Stimulated activated CD8-positive, alpha-beta memory T cell treated with anti-CD3 and anti-CD28 coated beads, Interleukin-12 subunit alpha, Interleukin-12 subunit beta, amount 100 ng/mL, for 1 hour (primary cell): ENCODE measurements at places on chromosomes 1 and 21.

DNA sequence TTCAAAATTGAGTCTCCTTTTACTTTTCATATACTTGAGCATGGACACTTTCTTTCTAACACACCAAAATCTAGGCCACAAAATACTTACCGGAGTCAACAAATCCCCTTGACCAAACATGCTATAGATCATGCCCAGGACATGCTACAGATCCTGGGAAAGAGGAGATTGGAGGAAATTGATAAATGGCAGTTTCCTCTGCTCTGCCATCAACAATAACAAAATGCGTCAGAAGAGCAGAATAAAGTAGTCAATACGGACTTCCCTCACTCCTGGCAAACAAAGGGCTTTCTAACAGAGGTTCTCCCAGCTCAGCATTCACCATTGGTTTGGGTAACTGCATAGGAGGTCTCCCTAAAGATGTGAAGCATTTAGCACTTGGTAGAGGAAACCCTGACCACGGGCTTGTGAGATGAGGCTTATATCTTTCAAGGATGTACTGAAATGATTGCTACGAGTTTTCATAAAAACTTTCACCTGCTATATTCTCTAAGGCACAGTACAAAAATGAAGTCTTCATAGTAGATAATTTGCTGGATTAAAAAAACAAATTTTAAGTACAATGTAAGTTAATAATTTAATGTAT is 283.8 kb upstream of the RUNX1 start:
- DNase-seq = no peak

- no peak for DNase-seq
These were observed 276.0 kb upstream of the PLD5 start for GRCh38 chr1:242800521-242800920.

DNA sequence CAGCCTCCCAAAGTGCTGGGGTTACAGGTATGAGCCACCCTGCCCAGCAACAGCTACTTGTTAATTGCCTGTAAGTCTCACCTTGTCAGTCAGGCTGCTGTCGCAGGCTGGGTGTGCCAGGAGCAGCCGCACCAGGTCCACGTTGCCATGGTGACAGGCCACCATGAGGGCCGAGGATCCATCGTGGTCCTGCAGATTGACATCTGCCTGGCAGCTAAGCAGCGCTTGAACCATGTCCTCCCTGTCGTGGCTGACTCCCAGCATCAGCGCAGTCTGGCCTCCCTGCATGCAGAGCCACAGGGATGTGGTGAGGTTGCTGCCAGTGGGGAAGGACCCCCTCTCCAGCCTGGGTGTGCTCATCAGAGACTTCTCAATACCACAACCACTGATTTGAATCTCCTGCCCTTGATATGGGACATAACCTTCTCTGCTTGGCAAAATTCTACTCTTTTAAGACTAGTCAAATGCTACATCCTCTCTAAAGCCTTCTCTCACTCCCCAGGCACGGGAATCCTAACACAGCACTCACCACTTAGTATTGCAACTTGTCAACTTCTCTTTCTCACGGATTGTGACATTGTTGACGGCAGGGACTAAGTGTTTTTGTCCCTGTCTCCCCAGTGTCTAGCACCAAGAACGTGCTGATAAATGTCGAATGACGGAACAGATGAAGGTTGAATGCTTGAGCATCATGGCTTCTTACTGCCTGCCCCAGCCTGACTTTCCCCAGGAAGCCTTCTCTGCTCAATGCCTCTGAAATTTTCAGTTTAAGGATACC is 52.9 kb downstream of the L1TD1 start:
- DNase-seq = no peak

GRCh38 chr1:186679924-186680244 is 339 bp downstream of the PTGS2 start:
- no peak for DNase-seq

GRCh38 chr1:8580566-8580965 is 236.9 kb downstream of the RERE start:
- DNase-seq = no peak

- no peak for DNase-seq
These were observed 112.5 kb upstream of the GFI1 start for GRCh38 chr1:92599184-92599583.

DNA sequence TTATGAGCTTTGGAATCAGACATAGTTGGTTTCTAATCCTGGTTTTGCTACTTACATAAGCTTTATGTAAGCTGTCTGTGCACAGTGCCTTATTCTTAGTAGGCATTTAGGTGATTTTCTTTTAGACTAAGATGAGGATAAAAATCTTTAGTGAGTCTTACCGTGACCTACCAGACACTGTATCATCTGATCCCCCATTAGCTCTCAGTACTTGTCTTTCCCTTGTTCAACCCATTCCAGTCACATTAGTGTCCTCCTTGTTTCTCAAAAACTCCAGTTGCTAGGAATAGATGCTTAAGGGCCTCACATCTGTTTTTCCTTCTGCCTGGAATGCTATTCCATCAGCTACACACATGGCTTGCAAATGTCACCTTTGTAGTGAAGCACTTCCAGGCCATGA is 18.8 kb downstream of the PPP1R12B start:
- DNase-seq = no peak

DNA sequence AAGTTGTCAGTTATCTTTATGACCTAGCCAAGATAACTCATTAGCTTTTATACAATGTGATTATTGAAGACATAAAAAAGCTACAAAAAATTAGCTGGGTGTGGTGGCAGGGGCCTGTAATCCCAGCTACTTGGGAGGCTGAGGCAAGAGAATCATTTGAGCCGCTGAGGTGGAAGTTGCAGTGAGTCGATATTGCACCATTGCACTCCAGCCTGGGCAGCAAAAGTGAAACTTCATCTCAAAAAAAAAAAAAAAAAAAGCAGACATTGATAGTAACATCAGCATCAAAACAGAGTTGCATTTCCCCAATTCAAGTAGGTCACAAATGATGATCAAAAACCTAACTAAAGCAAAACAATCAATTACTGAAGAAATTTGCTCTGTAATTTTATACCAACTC is 191.4 kb downstream of the PTGER3 start:
- DNase-seq = no peak

DNA sequence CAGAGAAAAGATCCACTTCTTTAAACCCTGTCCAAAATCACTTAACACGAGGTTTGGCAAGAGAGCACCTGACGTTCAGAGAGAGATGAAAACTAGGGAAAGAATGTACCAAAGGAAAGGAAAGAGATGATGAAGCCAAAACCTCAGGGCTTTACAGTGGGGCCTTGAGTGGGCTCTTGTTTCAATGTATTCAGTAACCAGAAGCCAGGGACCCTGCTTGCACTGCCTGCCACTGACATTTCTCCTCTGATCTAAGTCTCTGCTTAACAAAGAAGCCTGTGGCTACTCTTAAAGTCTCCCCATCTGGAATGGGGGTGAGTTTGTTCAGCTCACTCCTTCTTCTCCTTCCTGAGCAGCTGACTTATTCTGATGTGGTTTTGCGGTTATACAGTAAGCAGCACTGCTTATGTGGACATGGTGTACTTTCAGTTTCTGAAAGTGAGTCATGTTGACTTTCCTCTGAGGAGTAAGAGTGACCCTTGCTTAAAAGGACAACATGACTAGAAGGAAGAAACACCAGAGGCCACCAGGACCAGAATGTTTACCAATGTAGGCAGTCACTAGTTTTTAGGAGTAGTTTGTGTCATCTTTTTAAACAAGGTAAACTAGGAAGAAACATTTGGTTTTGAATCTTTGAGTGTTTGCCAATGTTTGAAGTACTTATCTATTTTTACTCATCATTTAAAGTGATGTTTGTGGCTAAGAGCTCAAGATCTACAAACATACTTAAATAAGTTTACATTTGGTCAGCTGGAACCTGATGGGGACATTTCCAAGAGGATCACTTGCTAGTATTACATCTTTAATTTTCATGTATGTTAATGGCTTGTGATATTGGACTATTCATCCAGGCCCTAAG is 87.4 kb downstream of the FASLG start:
- peak; percentile 16 for DNase-seq

DNA sequence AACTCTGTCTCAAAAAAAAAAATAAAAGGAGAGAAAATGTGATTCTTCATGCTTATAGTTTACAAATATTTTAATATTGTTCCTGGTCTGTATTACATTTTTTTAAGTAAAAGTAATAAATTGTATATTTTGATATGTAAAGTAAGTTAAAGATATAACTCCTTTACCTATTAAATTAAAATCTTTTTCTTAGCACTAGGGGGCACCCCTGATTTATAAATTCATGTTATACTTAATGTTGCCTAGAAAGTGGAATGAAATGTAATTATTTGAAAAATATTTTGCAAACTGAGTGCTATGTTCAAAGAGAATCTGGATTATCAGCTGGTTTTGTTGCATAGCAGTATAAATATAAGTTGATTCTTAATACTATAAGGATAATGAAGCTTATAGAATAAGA is 49.2 kb downstream of the RALGPS2 start:
- DNase-seq = no peak

GRCh38 chr1:115838431-115839028 is 2.4 kb downstream of the NHLH2 start:
- DNase-seq = no peak

DNA sequence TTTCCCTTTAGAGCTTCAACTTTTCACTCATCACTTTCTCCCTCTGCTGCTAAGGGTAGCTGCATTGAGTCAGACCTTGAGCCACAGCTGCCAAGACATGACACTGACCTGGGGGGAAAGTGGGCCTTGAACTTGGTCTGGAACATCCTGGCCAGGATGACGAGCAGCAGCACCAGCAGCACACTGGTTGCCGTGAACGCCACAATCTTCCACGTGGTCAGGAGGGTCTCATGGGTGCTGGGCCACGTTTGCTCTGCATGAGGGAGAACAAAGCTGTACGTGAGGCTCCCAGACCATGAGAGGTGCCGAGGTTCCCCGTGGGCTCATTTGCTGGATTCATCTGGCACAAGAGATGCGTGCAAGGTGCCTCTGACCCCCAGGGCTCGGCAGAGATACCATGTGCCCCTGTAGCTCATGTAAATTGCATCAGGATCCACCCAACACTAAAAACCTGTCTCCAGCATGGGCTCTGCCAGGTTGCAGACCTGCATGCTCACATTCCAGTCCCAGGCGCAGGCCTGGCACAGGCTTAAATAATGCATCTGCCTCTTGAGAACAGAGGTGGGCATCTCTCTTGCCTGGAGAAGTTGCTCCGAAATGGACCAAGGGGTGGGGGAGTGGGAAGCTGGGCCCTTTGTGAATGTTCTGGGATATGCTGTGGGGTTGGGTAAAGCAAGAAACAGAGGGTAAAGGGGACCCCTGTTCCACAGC is 84.6 kb upstream of the TLR5 start:
- DNase-seq = no peak

GRCh38 chr21:40016234-40016633 is 149.0 kb downstream of the PCP4 start:
- no peak for DNase-seq

DNA sequence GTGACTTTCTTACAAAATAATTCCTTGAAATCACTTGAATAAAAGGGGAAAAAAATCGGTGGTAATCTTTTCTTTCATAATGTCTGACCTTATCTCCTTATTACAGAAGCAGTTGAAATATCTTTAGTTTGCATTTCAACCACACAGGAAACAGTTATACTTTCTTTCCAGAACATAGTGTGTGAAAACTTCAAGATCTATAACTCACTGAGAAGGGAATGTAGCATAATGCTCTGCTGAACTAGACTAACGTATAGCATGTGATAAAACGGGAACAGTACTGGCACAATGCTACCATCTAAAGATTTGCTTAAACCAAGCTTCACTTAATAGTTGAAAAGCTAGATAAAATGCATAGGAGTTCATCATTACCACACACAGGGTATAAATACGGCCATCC is 45.0 kb downstream of the VAV3 start:
- DNase-seq = no peak

- DNase-seq = no peak
These were observed 1886.9 kb downstream of the NCAM2 start for GRCh38 chr21:22885079-22885478.

- no peak for DNase-seq
These were observed 29.2 kb downstream of the SOX13 start for GRCh38 chr1:204102029-204102611.

DNA sequence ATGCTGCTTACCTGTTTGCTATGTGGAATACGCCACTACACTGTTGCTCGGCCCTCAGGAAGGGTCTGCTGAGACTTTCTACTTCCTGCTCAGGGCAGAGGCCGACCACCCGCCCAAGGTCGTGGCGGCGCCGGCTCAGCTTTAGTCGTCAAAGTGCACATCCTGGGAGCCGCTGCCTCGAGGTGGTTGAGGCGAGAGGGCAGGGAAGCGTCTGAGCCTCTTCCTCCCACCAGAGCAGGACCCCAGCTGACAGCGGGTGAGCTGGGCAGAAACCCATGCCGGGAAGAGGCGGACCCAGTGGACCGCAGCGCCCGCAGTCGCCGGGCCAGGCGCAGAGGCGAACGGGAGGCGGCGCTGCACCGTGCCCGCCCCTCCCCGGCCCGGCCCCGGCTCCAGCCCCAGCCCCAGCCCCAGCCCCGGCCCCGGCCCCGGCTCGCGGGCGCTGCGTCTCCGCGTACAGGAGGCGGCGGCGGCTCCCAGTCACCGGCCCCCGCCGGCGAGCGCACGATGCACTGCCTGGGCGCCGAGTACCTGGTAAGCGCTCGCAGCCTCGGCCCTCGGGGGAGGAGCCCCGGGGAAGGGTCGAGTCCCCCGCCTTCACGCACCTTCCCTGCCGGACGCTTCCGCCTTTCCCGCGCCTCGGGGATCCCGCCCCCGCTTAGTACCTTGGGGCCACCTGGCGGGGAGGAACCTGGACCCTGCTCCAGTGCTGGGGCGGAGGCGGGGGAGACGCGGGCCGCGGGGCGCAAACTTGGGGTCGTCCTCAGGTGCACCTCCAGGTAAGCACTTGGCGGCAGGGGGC is at the start of gene SLC44A3:
TSS of gene SLC44A3 (plus strand) at position 413 of the 802 bp plus-strand sequence. CDS start at position 508, 95 bp downstream.
- DNase-seq = no peak

GRCh38 chr1:68917456-68917855 is 420.6 kb upstream of the DEPDC1 start:
- DNase-seq = no peak

DNA sequence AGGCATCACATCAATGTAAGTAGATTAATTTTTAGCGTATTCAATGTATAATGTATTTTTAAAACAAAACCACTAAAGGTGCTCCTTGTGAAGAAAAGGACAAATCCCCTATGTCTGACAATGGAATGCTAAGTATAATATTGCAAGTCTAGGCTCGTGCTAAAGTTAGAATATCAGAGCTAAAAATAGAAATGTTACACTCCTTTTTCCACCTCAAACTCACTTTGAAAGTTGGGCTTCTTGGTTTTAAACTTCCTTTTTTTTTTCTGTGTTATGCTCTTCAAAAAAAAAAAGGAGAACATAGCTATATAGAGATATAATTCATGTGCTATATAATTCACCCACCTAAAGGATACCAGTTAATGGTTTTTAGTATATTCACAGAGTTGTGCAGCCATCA is 3.6 kb upstream of the SERBP1 start:
- no peak for DNase-seq

DNA sequence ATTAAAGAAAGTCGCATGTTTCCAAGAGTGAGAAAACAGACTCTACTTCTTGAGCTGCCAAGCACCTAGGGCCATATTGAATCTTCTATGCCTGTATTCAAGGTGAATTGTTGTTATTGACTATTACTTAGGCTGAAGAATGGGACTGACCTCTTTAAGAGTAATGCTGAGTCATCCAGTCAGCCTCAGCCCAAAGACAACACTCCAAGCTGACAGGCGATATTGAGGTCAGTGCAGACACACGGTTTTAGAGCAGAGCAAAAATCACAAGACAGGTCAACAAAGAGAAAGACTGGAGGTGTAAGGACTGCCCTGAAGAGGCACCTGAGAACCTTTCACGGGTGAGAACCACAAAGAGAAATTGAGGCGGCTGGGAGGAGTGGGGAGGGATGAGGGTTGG is 146.9 kb downstream of the MIS18A start:
- no peak for DNase-seq

GRCh38 chr21:15804247-15805005 is 74.6 kb downstream of the USP25 start:
- no peak for DNase-seq
